AG08395 (cell line): ENCODE measurements at places on chromosomes 12 and 14.

DNA sequence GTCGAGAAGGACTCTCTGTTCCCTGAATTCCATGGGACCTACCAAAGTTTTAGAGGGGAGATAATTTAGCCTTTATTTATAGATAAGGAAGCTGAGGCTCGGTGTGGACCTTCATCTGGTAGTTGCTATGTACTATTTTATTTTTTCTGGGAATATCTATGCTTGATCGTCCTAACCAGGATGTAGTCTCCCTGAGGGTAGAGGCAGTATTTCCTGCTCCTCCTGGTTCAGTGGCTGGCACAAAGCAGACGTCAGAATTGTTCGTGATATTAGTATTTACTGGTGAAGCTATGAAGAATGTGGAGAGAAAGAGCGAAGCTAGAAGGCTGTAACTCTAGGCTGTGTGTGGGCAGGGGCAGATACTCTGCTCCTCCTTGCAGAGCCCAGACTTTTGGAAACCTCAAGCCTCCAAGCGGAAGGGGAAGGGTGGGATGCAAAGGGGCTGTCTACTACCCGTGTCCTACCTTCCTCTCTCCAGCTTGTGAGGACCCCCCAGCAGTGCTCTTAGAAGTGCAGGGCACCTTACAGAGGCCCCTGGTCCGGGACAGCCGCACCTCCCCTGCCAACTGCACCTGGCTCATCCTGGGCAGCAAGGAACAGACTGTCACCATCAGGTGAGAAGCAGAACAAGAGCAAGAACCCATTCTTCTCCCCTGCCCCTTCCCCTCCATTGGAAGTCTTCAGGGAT is 1.4 kb downstream of the LRP10 start:
- no peak for DNase-seq

DNA sequence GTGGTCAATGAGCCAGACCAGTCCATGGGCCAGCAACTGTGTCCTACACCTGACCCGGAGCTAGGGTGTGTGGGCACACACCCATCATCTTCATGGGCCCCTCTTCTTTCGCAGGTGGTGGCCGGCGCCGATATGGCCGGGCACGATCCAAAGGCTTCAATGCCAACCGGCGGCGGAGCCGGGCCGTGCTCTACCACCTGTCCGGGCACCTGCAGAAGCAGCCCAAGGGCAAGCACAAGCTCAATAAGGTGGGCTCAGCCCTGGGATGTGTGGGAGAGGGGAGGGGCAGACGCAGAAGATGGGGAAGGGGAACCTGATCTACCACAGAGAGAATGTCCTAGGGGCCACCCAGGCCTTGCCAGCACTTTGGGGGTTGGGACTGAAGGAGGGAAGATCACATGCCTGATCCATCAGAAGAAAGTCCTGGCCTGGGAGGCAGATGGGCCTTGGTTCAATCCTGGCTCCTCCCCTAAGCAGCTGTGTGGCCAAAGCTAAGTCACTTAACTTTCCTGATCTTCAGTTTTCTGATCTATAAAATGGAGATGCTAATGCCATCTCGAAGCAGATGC is 3.8 kb downstream of the KCNH3 start:
- DNase-seq, result no peak

DNA sequence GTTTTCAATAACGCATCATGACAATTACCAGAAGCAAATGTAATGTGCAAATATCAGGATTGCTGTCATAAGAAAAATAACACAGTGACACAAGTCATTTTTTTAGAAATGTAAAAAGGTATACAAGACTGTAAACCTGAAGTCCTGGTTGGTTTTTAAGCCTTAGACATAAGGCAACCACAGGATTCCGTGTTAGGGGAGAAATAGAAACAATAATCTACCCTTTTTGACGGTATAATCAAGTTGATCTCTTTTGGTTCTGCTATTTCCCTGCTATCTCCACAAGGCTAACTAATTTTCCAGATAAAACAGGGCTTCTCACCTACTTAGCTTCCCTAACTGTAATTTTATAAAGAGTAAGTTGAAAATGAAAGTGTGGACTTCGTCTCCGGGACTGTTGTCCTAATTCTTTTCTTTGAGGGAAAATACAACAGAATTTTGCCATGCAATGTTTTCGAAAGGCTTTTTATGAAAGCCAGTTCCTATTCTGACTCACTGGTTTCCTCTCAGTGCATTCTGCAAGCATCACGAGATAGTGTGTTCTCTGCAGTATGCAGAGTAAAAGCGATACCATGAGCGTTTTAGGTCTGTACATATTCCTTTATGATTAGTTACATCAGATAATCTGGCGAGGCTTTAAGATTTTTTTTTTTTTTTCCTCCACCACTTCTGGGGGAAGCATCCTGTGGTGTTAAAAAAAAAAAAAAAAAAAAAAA is 10.6 kb downstream of the MYO1H start:
- DNase-seq, result peak; percentile 2

- DNase-seq, result no peak
These were observed 123.5 kb upstream of the KITLG start for GRCh38 chr12:88703790-88704189.

- DNase-seq, result no peak
These were observed 21.1 kb upstream of the TTC7B start for GRCh38 chr14:90837355-90837754.

- no peak for DNase-seq
These were observed at the start of gene RASAL1 for GRCh38 chr12:113135178-113136127. RASAL1 (minus strand) TSS chr12:113135761; CDS start chr12:113135462, 299 bp downstream.

DNA sequence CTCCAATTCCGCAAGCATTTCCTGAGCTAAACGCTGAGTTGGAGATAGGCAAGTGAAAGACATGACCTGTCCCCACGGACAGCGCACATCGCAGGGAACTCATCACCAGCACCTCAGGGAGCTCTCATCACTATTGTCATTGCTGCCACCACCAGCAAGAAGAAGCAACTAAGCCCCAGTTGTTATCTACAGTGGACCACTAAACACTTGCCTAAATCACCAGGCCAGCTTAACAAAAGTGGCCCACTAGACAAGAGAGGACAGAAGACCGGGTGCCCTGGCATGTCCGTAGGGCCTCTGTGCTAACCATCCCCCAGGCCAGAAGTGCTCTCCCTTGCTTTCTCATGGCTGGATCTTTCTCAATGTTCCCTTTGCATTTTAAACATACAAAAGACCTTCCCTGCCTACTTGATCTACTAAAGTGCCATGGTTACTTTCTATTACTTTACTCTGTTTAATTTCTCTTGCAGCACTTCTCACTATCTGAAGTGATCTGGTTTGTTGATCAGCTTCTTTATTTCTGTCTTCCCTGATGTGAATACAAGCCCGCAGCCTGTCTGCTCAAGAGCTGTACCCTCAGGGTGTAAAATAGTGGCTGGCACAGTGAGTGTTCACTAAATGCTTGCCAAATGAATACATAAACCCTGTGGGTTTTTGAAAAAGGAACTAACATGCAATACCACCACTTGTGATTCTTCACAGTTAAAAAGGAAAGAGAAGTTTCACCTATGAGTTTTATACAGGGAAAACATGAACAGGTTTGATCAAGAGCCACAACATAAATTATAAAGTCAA is 60.9 kb upstream of the RFLNA start:
- DNase-seq, result peak; percentile 16

- DNase-seq, result no peak
These were observed 9.1 kb upstream of the TMCC3 start for GRCh38 chr12:94659346-94659930.

DNA sequence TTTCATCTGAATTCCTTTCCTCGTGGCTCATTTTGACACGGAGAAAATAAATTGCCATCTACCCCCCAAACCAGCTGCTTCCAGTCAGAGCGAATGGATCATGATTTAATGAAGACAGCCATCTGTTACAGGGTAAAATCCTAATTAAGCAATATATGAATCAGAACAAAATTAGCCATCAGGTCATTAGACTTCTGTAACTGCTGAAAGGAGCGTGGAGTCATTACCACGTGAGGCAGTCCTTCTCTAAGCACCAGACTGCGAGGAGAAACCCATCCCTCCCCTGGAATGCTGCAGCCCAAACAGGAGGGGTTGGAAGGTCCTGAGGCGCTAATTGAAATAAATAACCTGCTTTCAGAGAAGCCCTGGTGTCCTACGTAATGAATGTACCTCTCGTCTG is 51.1 kb upstream of the TCL1A start:
- DNase-seq, result no peak

DNA sequence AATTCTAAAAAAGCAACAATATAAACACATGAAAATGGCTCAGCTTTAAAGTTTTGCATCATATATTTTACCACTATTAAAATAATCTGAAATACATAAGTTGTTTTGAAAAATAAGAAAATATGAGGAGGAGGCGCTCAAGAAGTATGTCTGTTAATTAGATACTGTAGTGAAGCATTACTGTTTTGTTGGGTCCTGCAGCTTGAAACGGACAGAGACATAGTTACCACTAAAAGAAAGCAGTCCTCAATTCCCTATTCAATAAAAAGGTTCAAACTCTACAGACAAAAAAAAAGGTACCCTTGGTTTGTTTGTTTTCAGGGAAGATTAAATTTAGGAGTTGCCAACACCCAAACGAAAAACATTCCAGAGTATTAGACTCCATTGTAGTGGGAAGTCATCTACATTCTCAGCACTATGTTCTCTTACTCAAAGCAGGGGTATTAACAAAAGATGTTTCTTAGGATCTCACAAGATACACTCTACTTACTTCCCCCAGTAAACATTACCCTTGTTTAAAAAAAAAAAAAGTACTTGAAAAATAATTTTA is 3.0 kb downstream of the PAWR start:
- no peak for DNase-seq

GRCh38 chr12:117300174-117300573 is 61.3 kb downstream of the NOS1 start:
- no peak for DNase-seq

GRCh38 chr12:26987634-26988424 is 26.4 kb downstream of the TM7SF3 start:
- DNase-seq, result peak; percentile 5

GRCh38 chr12:115973066-115973465 is 304.4 kb downstream of the MED13L start:
- no peak for DNase-seq

GRCh38 chr14:99363616-99364290 is 91.8 kb upstream of the BCL11B start:
- DNase-seq, result no peak

- DNase-seq, result no peak
These were observed 204.7 kb upstream of the PELI2 start for GRCh38 chr14:55913324-55914025.

DNA sequence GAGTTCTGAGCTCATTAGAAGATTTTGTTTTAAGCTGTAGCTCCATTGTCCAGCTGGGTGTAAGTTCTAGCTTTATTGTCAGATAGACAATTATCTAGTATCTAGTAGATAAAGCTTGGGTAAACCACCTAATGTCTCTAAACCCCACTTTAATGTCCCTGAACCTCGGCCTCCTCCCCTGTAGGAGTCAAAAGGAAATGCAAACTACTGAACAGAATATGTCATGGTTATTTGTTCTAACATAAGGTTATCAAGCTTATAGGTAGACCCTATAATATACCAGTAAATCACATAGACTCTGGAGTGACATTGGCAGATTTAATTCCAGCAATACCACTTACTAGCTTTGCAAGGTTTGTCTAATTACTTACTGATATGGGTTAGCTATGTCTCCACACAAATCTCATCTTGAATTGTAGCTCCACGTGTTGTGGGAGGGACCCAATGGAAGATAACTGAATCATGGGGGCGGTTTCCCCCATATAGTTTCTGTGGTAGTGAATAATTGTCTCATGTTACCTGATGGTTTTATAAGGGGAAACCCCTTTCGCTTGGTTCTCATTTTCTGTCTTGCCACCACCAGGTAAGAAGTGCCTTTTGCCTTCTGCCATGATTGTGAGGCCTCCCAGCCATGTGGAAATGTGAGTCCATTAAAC is 29.4 kb downstream of the BCAT1 start:
- no peak for DNase-seq

GRCh38 chr12:105670672-105671071 is 340.2 kb downstream of the C12orf75 start:
- peak; percentile 48 for DNase-seq

- no peak for DNase-seq
These were observed 30.7 kb upstream of the OR4E1 start for GRCh38 chr14:21704338-21704737.

DNA sequence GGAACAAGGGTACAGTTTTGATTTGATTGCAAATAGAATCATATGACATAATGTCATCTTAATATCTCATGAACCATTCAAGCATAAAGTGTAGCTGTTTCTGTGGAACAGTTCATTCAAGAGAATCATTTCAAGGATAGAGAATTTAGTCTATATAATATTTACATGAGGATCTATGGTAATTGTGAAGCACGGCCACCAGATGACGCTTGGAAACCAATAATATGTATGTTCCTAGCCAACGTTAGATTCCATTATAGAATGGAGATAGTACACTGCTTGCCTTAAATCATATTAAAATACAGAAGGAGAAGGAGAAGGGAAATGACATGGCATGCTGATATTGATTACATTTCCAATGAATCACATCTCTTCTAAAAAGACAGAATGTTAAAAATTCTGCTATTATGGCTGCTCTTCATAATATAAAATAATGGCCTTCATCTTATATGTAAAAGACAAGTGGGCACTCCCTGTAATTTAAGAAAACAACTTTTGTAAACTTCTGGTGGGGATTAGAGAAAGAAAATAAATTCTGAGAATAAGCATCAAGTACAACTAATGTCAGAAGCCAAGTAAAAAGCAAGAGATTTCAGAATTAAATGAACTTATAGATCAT is 351.0 kb downstream of the NAV3 start:
- DNase-seq, result no peak

DNA sequence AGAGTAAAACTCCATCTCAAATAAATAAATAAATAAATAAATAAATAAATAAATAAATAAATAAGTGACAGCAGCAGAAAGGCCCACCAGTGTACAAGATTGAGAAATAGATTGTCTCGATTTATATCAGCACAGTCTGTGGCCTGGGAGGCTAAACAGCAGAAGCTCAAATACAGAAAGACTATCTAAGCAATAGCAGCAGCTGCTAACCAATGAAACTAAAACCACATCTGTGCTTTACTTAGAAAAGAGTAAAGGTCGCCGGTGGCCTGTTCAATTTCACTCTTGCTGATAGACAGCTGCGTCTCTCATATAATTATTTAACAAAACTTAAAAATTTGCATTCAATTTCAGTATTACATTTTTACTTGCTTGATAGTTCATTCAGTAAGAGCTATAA is 325.7 kb downstream of the CEP128 start:
- DNase-seq, result no peak

GRCh38 chr12:122983789-122984515 is 3.5 kb downstream of the ARL6IP4 start:
- no peak for DNase-seq

GRCh38 chr12:62635649-62636048 is 169.0 kb downstream of the MON2 start:
- DNase-seq, result no peak

GRCh38 chr12:3901116-3901515 is 27.9 kb upstream of the PARP11 start:
- no peak for DNase-seq

- DNase-seq, result no peak
These were observed 779.0 kb upstream of the FLRT2 start for GRCh38 chr14:84750763-84751554.
